AG09319 (cell line): ENCODE measurements at places on chromosomes 16 and 17.

- DNase-seq = no peak
Measured at GRCh38 chr17:50257676-50258224, 16.5 kb upstream of the TMEM92 start.

DNA sequence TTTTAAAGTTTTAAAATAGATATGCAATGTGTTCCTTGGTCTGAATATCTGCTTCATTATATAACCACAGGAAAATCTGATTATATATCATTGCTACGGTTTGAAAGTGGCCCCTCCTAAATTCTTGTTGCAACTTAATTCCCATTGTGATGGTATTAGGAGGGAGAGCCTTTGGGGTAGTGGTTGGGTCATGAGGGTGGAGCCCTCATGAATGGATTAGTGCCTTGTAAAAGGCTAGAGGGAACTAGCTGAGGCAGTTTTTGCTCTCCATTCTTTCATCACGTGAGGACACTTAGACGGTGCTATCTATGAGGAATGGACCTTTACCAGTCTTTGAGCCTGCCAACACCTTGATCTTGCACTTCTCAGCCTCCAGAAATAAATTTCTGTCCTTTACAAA is 7.6 kb downstream of the ABCA6 start:
- DNase-seq = no peak

DNA sequence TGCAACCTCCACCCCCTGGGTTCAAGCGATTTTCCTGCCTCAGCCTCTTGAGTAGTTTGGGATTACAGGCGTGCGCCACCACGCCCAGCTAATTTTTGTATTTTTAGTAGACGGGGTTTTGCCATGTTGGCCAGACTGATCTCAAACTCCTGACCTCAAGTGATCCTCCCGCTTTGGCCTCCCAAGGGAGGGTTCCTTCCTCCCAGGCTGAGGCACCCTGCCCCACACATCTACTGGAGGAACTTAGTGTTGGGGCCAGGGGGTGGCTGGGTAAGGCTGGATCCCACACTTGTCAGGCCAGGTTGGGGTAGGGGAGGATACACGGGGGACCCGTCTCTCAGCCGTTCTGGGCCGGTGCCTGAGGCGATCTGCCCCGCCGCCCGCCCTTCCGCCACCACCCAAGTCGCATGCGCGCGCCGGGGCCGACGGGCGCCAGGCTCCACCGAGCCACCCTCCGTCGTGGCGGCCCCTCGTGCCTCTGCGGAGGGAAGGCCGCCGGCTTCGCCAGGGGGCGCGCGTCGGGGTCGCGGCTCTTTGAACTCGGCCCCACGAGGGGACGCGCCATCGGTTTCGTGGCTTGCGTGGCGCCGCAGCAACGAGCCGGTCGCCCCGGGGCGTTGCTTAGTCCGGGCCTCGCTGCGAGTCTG is 15.9 kb downstream of the GRB7 start:
- DNase-seq = no peak

- DNase-seq = no peak
Measured at GRCh38 chr16:8717892-8718415, 43.5 kb downstream of the ABAT start.

DNA sequence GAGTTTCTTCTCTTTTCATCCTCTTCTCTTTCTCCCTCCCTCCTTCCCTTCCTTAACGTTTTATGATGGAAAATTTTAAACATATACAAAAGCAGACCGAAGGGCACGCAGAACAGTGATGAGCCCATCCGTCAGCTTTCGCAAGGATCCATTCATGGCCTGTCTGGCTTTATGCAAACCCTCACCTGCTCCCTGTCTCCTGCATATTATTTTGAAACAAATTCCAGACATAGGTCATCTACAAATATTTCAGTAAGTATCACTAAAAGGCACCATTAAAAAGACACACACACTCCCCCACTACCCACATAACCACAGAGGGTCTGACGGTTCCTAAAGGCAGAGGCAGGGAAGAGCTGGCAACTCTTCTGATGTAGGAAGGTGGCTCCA is 235.0 kb downstream of the NTN1 start:
- no peak for DNase-seq

- DNase-seq = no peak
Measured at GRCh38 chr17:49708515-49709183, 885 bp upstream of the SLC35B1 start.

DNA sequence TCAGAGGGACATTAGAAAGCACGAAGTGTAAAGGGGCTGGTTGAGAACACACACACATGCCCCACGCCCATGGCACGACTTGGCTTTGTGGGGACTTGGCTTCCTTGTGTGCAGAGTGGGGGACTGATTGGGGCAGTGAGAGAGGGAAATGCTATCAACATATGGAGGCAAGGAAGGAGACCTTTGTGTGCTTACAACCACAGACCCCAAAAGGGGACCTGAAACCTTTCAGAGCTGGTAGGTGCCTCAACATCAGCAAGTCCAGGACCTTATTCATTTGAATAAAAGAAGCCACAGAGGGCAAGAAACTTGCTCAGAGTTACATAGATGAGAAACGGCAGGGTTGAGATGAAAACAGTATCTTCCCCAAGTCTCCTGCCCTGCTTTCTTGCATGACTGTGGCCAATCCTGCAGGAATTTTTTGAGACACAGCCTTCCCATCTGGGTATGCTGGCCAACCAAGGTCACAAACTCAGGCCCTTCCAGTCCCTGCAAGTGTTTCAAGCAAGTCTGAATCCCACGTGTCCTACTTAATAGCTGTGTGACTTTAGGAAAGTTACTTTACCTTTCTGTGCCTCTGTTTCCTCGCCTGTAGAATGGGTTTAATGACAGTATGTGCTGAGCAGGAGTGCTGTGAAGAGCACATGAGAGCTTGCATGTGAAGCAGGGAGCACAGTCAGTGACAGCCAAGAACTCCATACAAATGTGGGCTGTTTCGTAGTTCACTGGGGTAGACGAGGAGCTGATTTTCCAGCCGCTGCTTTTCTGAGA is 26.2 kb downstream of the C16orf78 start:
- no peak for DNase-seq
